IPS DF 19.7 (cell line): ENCODE measurements at places on chromosomes 1 and 21.

DNA sequence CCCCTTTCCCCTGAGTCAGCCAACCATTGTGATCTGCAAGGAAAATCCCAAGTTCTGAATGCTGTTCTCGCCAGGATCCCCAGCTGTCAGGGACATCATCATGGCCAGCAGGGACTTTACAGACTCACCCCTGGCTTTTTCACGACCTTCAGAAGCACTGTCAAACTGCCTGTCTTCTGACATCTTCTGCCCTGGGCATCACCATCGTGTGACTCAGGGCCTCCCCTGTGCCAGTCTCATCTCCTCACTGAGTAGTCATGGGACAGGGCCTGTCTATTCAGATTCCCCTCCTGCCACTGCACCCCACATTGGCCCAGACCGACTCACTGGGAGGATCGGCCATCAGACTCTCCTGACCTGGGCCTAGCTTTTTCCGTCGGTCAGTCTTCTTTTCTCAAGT, 72.5 kb upstream of the VAMP3 start:
- DNase-seq, result no peak

- no peak for DNase-seq
These were observed 29.0 kb downstream of the ATP2B4 start for GRCh38 chr1:203655671-203656070.

DNA sequence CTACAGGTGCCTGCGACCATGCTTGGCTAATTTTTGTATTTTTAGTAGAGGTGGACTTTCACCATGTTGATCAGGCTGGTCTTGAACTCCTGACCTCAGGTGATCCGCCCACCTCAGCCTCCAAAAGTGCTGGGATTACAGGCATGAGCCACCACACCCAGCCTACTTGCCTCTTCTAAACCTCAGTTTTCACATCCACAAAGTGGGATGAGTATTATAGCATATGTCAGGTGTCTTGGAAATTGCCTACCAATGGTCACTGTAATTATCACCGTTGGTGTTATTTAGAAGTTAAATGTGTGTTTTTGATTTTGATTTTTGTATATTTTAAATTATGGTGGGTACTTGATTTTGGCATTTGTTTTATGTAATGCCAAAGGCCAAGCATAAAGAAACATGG, 36.7 kb downstream of the SLC44A3 start:
- no peak for DNase-seq

DNA sequence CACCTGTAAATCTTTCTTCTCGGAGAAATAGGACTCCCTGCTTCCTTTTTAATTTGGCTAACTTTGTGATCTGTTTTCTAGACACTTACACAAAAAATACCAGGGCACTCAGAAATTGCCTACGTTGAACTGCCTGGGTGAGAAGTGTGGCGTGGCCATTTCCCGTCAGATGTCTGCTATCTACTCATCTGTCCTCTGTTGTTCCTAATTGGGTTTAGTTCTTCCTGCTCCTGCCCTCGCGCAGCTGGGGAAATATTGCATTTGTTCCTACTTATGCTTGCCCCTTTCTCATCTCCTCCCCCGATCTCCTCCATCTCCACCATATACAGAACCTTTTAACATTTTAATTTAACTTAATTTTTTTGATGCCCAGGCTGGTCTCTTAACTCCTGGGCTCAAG, 55.1 kb downstream of the CD58 start:
- no peak for DNase-seq

DNA sequence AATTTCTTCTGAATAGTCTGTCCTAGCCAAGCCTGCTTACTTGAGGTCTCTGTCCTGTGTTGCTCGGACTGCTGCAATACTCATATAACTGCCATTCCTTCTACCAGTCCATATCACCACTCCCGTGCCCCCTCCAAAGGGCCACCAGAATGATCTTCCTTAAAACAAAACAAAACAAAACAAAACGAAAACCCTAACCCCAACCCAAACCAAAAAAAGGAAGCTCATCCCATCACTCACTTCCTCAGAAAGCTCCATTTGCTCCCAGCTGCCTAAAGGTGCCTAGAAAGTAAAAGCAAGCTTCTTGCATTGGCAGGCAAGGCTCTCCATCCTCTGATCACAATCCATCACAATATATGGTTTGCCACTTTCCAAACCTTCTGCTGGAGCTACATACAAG, 20.3 kb downstream of the USP24 start:
- DNase-seq, result no peak

GRCh38 chr1:189550498-189550897, 927.2 kb downstream of the BRINP3 start:
- no peak for DNase-seq

GRCh38 chr1:207298186-207298585, 23.3 kb upstream of the CD55 start:
- no peak for DNase-seq

GRCh38 chr1:13829152-13829769, 129.3 kb downstream of the PRDM2 start:
- no peak for DNase-seq

DNA sequence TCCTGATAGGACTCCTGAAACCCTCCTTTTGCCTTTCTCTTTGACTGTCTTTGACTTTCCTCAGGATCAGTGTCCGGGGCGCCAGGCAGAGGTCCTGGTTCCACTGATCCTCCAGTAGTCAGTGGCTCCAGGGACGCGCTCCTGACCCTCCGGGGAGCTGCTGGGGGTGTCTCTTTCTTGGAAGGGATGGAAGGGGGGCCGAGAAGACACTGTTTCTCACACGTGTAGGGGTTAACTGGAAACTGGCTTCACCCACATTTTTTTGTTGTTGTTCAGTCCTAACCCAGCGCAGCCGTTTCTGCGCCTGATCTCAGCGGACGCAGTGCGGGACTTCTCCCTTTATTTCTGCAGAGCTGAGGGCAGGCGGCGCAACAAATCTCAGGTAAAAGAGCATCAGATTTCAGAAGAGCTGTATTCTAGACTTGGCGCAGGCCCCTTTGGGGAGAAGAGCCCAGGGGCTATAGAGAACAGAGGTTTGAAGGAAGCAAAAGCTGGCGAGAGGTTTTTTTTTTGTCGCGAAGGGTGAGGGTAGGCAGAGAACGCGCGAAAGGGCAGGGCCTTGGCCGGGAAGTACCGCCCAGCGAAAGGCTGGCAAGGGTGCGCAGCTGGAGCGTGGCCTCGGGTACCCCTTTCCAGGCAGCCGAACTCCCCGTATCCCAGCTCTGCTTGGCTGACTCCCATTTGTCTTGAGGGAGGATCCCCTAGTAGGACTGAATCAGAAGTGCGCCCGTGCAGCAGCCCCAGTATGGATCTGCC, 4.3 kb upstream of the LHX9 start:
- no peak for DNase-seq

GRCh38 chr1:92484472-92485380, 2.0 kb downstream of the GFI1 start:
- no peak for DNase-seq
